ENCODE measurements at places on chromosomes 1 and 21.

- DNase-seq: no peak
Observed at GRCh38 chr1:67469431-67469830, 39.2 kb upstream of the SERBP1 start.

DNA sequence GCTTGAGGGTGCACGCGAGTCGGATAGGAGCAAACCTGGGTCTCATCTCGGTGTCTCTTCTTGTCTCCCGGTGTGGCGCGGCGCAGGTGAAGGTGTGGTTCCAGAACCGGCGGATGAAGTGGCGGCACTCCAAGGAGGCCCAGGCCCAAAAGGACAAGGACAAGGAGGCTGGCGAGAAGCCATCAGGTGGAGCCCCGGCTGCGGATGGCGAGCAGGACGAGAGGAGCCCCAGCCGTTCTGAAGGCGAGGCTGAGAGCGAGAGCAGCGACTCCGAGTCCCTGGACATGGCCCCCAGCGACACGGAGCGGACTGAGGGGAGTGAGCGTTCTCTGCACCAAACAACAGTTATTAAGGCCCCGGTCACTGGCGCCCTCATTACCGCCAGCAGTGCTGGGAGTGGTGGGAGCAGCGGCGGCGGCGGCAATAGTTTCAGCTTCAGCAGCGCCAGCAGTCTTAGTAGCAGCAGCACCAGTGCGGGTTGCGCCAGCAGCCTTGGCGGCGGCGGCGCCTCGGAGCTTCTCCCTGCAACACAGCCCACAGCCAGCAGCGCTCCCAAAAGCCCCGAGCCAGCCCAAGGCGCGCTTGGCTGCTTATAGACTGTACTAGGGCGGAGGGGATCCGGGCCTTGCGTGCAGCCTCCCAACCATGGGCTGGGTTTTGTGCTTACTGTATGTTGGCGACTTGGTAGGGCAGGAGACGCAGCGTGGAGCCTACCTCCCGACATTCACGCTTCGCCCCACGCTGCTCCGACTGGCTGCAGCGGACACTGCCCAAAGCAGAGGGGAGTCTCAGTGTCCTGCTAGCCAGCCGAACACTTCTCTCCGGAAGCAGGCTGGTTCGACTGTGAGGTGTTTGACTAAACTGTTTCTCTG lies 5.1 kb downstream of the HLX start:
- no peak for DNase-seq

- DNase-seq: no peak
Observed at GRCh38 chr1:80050523-80050922, 1044.0 kb upstream of the ADGRL4 start.

GRCh38 chr1:211349741-211350140 lies 23.1 kb downstream of the TRAF5 start:
- DNase-seq: no peak

- no peak for DNase-seq
Observed at GRCh38 chr1:218462587-218462986, 117.5 kb downstream of the TGFB2 start.

DNA sequence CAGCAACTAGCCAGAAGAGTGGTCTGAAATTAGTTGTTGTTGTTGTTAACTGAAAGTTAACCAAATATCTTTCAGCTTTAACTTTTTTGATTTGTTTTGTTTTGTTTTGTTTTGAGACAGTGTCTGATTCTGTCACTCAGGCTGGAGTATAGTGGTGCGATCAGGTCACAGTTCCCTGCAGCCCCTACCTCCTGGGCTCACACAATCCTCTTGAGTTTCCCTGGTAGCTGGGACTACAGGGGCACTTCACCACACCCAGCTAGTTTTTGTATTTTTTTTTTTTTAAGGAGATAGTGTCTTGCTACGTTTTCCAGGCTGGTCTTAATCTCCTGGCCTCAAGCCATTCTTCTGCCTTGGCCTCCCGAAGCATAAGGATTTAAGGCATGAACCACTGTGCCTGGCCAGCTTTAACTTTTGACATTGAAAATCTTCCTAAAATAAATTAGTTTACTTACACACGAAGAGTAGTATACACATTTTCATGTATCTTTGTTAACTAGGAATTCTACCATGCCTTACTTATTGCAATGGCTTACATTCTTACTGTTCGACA lies 45.0 kb downstream of the GNG12 start:
- DNase-seq: no peak

GRCh38 chr1:218164111-218164929 lies 120.8 kb upstream of the RRP15 start:
- DNase-seq: no peak

DNA sequence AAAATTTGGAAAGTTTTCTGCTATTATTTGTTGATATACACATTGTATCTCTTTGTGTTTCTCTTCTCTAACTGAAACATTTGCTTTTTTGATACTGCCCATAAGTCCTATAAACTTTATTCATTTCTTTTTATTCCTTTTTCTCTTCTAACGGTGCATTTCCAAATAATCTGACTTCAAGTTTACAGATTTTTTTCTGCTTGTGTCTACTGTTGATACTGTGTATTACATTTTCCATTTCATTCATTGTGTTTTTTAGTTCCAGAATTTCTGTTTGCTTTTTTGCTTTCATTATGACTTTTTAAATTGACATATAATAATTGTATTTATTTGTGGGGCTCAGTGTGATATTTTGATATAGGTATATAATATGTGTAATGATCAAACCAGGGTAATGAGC lies 38.3 kb upstream of the PLA2G2A start:
- no peak for DNase-seq

GRCh38 chr1:187999973-188000372 lies 1171.2 kb downstream of the PLA2G4A start:
- DNase-seq: no peak

DNA sequence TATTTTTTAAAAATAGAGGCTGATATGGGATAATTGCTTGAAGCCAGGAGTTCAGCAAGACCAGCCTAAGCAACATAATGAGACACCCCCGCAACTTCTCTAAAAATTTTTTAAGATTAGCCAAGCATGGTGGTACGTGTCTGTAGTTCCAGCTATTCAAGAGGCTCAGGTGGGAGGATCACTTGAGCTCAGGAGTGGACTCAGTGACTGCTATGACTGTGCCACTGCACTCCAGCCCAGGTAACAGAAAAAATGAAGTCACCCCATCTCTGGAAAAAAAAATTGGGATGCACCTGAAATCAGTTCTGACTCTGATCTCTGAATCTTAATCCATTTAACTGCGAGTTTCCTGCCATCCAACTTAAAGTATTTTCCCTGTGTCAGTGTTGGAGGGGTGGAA lies 124.2 kb downstream of the MRPS6 start:
- no peak for DNase-seq

- DNase-seq: no peak
Observed at GRCh38 chr1:178931858-178932551, 61.1 kb upstream of the ANGPTL1 start.

- DNase-seq: no peak
Observed at GRCh38 chr21:31744182-31744800, 12.4 kb upstream of the SCAF4 start.

DNA sequence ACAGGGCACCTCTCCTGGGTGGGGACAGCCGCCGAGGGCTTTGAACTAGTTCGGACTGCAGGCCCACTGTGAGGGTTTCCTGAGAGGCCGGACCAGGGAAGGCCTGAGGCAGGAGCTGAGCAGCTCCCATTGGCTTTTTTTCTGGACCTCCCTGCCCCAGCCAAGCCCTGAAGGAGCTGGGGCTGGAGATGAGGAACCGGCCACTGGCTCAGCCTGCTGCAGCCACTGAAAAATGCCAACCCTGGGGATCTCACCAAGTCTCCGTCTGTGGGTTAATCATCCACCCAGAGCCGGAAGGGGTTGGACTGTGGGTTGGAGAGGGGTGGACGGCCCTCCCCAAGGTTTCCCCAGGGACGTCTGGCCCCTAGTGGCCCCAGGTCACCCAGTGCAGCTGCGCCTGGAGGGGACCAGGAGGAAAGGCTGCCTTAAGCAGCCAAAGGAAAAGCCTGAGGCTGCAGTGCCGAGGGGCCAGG lies 2.5 kb downstream of the VWA1 start:
- no peak for DNase-seq

GRCh38 chr21:25608044-25608737 lies 910 bp upstream of the MRPL39 start:
- peak; percentile 86 for DNase-seq

DNA sequence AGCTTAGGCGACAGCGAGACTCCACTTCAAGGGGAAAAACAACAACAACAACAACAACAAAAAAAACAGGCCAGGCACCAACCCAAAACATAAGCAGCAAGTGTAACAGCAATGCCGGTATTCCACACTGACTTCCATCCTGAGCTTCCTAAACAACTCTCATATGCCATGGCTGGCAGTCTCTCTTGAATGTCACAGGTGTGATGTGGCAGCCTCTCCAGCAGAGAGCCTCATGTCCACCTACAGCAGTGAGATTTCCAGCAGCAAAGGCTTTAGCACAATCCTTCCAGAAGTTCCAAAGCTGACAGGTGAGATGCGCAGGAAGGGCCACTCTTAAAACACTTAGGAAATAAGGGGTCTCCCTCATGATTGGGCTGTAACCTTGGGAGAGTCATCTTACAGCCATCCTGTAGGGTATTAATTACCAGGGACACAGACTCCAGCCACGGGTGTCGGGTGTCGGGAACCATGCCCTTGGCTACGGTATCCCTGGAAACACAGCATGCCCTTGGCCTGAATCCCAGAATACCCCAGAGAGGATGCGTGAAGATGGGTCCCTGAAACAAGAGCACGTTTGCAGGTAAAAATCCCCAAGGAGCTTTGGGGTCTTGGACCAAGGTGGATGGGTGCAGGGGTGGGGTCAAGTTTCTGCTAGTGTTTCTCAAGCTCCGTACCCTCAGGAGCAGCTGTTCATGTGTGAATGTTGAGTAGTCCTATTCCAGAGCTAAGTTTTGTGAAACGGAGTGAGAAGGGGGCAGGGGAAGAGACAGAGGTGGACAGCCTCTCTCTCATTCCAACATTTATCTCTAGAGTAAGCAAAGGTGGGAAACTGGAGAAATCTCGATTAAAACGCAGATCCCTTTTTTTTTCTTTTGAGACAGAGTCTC lies 31.4 kb downstream of the CLSTN1 start:
- no peak for DNase-seq

DNA sequence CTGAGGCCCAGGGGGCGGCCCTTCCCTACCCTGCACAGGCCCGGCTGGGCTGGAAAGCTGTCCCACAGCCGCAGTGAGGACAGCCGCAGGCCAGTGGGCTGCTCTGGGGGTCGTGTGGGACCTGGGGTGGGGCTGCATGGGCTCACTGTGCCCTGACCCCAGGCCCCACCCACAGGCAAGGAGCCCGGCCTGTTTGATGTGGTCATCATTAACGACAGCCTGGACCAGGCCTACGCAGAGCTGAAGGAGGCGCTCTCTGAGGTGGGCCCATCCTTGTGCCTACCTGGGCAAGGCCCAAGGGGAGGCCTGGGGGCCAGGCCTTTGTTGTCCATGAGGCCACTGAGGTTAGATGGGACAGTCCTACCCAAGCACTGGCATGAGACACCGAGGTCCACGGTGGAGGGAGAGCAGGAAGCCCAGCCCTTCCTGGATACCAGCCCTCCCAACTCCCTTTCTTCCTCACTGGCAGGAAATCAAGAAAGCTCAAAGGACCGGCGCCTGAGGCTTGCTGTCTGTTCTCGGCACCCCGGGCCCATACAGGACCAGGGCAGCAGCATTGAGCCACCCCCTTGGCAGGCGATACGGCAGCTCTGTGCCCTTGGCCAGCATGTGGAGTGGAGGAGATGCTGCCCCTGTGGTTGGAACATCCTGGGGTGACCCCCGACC lies 1.4 kb upstream of the GJC2 start:
- no peak for DNase-seq

DNA sequence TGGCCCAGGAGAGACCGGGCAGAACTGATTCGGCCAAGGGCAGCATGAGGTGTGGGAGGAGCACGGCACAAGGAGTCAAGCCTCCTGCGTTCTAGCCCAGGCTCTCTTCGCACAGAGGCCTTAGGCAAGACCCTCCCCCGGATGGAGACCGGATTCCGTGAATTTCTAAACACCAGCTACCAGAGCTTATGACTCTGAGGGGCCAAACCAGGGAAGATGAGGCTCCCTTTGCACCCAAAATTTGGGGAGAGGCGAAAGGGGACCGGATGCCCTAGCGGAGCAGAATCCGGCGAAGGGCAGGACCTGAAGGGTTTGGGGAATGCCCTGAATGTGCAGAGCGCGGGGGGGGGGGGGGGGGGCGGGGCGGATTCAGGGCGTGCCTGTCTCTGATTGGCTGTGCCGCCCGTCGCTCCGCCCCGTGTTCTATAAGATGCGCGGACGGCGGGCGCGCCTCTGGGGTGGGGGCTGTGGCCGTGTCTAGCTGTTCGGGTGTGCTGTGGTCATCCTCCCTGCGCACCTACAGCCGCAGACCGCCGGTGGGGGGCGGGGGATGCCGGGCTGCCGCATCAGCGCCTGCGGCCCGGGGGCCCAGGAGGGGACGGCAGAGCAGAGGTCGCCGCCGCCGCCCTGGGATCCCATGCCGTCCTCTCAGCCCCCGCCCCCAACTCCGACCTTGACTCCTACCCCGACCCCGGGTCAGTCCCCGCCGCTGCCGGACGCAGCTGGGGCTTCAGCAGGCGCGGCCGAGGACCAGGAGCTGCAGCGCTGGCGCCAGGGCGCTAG lies at the start of gene TRNP1:
Gene TRNP1 (plus strand): TSS at position 456 of the 783 bp plus-strand sequence. CDS start 95 bp downstream, at position 551.
- peak; percentile 55 for DNase-seq

- no peak for DNase-seq
Observed at GRCh38 chr1:36328713-36329112, 5.3 kb upstream of the EVA1B start.

- no peak for DNase-seq
Observed at GRCh38 chr1:47971385-47972160, 25.6 kb downstream of the TRABD2B start.

GRCh38 chr21:38337793-38338192 lies 81.0 kb downstream of the KCNJ15 start:
- no peak for DNase-seq

- DNase-seq: no peak
Observed at GRCh38 chr1:47536646-47537118, 98.8 kb downstream of the FOXD2 start.

DNA sequence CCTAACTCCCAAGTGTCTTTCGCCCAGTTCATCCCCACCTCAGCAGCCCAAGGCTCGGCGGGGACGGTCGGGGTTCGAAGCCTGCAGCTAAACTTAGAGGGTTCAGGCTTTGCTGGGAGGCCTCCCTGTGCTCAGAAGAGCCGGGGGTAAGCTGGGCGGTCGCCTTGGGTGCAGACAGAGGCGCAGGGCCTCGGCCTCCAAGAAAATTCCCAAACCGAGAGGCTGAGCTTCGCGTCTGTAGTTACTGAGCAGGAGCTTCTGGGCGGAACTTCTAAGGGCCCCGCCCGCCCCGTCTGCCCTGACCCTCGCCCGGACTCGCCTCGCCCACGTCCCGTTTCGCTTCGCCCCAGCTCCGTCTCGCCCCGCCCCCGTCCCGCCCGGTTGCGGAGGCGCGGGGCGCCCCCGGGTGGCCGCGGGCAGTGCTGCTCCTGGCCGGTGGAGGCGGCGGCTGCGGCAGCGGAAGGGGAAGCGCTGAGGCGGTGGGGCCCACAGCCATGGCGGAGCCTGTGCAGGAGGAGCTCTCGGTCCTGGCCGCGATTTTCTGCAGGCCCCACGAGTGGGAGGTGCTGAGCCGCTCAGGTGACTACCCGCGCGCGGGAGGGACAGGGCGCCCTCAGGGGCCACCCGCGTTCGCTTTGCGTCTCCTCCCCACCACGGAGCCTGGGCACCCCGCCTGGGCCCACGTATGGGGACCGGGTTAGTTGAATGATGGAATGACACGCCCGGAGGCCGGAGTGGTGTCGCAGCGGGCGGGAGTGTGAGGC lies at the start of gene RWDD3:
Gene RWDD3 (plus strand): TSS at position 474 of the 764 bp plus-strand sequence. CDS start 21 bp downstream, at position 495.
- peak; percentile 90 for DNase-seq
